ENCODE measurements at places on chromosomes 16 and 17. TPM values are rescaled to one million over a fixed set of nuclear protein-coding genes. Genes with fewer than 3 reads are reported as not detected.

GRCh38 chr16:321532-321931, 31.0 kb downstream of the AXIN1 start:
- no peak for DNase-seq

GRCh38 chr17:39408360-39408759, 6.9 kb upstream of the FBXL20 start:
- no peak for DNase-seq

GRCh38 chr16:1470481-1471251, 4.2 kb downstream of the CLCN7 start:
- peak; percentile 31 for DNase-seq

DNA sequence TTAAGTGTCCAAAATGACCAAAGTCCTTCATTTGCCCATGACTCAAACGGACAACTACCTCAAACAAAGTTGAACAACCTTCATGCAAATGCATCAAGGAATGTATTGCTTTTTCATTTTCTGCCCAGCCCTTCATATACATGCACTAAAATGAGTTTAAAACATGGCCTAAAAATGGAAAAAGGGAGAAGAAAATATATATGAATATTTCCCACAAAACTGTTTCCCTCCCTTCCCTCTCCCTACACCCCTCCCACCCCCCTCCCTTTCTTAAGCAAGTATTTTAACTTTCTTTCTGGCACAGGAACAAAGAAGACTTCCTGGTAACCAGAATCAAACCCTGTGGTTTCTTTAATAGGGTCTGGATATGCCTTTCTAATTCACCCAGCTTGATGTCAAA, 5.5 kb upstream of the FBXL20 start:
- no peak for DNase-seq

DNA sequence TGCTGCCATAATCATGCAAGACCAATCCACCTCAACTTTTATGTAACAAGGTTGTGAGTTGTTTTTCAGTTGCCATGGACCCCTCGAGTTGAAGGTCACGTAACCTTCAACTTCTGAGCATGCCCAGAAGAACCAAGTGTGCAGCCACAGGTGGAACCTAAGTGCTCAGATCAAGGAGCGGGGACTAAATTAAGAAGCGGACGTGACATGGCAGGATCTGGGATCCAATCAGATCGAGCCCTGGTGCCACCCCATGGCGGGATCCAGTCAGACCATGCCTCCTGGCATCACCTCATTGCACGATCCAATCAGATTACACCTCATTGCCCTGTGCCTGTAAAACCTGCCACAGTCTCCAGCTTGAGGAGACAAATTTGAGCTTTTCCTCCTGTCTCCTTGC, 204.5 kb upstream of the CDH5 start:
- no peak for DNase-seq

GRCh38 chr17:11991461-11991860, 5.8 kb downstream of the ZNF18 start:
- DNase-seq, result no peak

DNA sequence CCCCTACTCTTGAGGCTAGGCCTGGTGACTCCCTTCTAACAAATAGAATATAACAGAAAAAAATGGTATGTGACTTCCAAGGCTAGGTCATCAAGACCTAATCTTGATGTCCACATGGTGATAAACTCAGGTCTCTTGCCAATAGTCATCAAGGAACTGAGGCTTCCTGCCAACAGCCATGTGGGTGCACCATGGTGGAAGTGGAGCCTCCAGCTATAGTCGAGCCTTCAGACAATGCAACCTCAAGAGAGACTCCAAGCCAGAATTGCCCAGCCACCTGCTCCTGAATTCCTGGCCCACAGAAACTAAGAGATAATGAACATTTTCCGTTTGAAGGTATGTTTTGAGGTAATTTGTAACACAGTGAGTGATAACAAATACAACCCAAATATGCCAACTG, 55.9 kb upstream of the SREBF1 start:
- no peak for DNase-seq

GRCh38 chr17:81514739-81515529, 2.3 kb upstream of the ACTG1 start:
- peak; percentile 90 for DNase-seq

MEOX1 gene
- total RNA-seq, result 0.47 TPM

GRCh38 chr17:7556627-7557026, 1.9 kb upstream of the TNFSF13 start:
- no peak for DNase-seq

GRCh38 chr16:20930365-20930690, 29.8 kb downstream of the LYRM1 start:
- DNase-seq, result no peak

- peak; percentile 78 for DNase-seq
Measured at GRCh38 chr16:88785106-88785924, at the start of gene PIEZO1. Gene PIEZO1 (minus strand): TSS chr16:88785220. CDS start chr16:88784964, 256 bp downstream.

KCNH6 gene
- total RNA-seq, result not detected

FBRS gene
- total RNA-seq, result 25.1 TPM

DNA sequence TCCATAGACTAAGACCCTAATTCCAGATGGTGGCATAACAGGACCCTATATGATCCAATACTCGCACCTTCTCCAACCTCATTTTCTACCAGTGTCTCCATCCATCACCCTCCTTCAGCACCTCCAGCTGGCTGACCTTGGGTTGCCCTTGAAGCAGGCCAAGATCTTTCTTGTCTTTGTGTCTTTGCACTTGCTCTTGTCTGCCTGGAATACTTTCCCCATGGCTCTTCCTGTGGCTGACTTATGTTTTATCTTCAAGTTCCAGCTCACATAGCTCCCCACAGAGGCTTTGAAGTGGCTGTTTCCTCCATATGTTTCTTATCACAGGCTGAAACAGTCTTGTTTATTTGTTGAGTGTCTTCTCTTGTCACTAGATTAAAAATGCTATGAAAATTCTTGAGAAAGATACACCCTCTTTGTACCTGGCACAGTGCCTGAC, 29.6 kb upstream of the MMD start:
- no peak for DNase-seq

DNA sequence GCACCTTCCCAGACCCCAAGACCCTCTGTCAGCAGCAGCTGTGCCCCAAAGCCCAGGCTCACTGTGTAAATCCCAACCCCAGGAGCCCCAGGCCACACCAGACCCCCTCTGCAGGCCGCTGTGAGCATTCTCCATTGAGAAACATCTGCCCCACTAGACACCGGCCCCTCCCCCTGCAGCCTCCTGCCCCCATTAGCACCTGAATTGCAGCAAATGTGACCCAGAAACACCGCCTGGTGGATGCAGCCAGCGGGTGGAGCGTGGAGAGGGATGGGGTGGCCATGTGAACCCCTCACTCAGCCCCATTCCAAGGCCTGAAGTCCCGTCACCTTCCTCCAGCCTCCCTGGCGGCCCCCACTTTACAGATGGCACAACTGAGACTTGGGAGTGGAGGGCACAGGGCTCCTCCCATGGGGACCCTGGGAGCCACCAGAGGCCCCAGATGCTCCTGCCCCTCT, 2.2 kb downstream of the UBALD1 start:
- DNase-seq, result no peak

STX1B gene
- total RNA-seq, result 0.86 TPM

TRIM37 gene
- 67.5 TPM for total RNA-seq

ST6GALNAC1 gene
- total RNA-seq, result 0.21 TPM
